ENCODE measurements at places on chromosomes 5 and 9.

DNA sequence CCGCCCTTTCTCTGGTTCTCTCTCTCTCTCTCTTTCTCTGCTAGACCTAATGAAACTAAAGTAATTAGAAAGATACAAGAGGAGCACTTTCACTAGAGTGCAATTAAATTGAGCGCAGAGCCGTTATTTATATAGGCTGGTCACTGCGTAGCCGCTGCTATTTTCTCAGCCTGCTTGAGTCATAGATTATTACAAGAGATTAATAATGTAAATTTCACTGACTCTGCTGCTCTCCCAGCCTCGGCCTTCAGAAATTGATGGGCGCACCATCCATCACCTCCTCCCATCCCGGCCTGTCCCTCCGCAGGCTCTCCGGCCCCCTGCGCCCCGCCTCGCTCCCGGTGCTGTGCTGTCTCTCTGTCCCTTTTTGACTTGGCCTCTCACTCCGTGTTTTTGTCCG, 268.0 kb upstream of the MVB12B start:
- no peak for DNase-seq

DNA sequence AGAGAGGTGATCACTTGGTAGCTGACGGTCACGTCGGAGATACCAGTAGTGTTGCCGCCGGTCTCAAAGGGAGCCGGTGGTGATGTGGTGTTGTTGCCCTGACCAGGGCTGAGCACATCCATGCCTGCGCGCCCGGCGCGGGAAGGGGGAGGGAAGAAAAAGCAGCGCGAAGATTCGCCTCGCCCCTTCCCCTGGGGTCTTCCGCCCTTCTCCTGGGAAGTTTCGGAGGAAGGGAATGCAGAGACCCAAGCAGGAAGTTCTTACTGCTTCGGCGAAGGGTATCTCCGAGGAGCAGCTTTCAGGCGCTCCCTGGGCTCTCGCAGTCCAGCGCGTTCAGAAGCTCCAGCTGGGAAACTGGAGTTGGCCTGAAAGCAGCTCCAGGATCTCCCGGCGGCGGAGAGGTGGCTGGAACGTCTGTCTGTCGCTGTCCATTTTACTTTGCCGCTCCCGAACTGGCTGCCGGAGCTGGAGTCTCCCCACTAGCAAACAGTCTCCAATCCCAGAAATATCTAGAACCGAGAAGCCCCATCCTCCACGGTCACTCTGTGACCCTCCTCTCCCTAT, 565 bp downstream of the HTR1A start:
- DNase-seq: no peak

DNA sequence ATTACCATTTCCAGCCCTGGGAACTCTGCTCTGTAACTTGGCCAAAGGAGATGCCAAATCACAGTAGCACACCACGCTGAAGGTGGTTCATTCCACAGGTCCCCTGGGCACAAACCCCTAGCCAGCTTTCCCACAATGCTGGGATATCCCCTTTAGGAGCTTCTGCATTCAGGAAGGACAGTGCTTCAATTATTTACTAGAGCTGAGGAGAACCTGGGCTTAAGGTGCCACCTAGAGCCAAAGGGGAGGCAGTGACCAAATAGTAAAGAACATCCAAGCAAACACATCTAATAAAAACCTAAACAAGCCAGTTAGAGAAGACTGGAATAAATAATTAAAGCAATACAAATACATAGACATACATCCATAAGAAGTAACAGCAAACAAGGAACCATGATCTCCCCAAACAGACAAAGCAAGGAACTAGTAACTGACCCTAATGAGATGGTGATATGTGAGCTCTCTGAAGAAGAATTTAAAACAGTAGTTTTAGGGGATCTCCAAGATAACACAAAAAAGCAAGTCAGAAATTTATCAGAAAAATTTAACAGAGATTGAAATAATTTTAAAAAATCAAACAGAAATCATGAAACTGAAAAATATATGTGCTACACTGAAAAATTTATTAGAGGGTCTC, 14.6 kb downstream of the KIF4B start:
- no peak for DNase-seq

GRCh38 chr5:96194593-96194992, 232.9 kb upstream of the ELL2 start:
- DNase-seq: no peak

- no peak for DNase-seq
Observed at GRCh38 chr5:66138637-66139317, 5.3 kb upstream of the SREK1 start.

GRCh38 chr5:84292788-84293653, 91.7 kb downstream of the EDIL3 start:
- DNase-seq: no peak

DNA sequence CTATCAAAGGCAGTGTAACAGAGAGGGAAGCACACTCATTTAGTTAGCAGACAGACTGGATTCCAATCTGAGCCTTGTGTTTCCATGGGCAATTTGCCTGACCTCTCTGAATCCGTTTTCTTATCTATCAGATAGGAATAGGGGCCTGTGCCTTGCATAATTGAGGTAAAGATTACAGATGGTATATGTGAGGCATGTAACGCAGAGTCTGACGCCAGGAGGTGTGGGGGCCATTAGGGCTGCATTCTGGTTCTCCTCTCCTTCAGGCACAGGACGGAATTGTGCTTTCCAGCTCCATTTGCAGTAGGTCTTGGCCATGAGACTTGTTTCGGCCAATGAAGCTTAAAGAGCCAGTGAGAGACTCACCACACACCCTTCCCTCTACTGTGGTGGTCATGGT, 97.6 kb downstream of the FRMD3 start:
- no peak for DNase-seq

GRCh38 chr5:132662925-132663770, 5.2 kb downstream of the IL13 start:
- peak; percentile 82 for DNase-seq

DNA sequence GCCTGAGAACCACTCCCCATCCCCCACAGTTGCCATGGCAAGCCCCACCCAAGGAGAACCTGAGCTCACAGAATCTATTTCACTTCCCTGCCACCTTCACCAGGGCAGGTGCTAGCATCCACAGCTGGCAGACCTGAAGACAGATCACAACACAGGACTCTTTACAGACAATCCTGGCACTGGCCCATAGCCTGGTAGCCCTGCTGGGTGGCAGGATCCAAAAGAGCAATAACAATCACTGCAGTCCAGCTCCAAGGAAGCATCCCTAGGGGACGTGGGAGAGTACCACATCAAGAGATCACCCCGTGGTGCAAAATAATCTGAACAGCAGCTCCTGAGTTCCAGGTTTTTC, 463.2 kb upstream of the PIK3R1 start:
- no peak for DNase-seq

DNA sequence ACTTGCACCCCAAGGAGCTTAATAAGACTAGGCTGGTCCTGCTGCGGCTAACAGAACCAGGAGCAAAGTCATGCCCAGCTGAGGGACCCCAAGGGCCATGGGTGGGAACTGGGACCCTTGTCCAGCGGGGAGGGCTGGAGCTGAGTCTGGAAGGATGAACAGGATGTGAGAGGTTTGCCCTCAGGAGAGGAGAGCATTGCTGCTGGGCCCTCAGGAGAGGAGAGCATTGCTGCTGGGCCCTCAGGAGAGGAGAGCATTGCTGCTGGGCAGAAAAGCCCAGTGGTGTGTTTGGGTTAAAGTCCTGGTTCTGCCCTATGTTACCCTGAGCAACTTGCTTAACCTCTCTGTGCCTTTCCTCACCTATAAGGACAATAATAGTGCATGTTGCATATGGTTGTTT, 125.8 kb downstream of the MACROH2A1 start:
- DNase-seq: no peak

GRCh38 chr5:38424148-38425060, 132.0 kb downstream of the LIFR start:
- no peak for DNase-seq

DNA sequence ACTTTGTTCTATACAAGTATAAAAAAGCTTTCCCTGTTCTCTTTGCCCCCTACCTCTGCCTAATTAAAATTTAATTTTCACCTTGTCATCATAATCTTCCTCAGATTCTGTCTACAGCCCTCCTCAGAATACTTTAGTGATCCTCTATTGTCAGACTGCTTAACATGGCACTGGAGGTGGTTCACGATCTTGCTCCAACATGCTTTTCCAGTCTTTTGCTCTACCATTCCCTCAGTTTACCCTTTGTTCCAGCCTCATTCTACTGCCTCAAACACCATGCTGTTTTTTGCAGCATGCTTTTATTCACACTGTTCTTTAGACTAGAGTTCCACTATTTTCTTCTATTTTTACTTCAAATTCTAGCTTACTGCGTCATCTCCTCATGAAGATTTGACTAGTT, 10.4 kb downstream of the ALDH1A1 start:
- no peak for DNase-seq
